Lung (tissue), 17 donors: ENCODE measurements at places on chromosomes 12 and 14. TPM values are rescaled to one million over a fixed set of nuclear protein-coding genes. Genes with fewer than 3 reads are reported as not detected.

DNA sequence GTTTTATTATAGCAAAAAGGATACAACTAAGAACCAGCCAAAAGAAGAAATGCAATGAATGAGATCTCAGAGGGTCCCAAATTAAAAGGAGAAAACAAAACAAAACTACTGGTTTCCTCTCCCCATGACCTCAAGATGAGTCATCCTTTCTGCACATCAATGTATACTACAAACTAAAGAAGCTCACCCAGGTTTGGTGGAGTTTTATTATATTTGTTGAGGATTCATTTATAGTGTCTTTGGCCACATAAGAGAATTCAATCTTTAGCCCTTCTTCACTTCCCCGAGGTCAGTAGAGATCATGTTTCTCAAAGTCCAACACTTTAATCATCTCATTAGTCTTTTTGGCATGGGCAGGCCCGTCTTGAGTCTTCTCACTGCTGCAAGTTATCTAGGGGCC lies 210.6 kb downstream of the SLC6A15 start:
- DNase-seq = no peak

DNA sequence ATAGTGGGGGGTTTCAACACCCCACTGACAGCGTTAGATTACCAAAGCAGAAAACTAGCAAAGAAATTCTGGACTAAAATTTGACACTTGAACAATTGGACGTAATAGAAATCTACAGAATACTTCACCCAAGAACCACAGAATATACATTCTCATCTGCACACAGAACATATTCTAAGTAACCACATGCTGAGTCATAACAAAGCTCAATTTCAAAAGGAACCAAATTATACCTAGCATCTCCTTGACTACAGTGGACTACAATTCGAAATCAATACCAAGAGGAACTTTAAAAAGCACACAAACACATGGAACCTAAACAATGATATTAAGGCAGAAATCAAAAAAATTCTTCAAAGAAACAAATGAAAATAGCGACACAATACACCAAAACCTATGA lies 871.6 kb upstream of the MDGA2 start:
- no peak for DNase-seq

DNA sequence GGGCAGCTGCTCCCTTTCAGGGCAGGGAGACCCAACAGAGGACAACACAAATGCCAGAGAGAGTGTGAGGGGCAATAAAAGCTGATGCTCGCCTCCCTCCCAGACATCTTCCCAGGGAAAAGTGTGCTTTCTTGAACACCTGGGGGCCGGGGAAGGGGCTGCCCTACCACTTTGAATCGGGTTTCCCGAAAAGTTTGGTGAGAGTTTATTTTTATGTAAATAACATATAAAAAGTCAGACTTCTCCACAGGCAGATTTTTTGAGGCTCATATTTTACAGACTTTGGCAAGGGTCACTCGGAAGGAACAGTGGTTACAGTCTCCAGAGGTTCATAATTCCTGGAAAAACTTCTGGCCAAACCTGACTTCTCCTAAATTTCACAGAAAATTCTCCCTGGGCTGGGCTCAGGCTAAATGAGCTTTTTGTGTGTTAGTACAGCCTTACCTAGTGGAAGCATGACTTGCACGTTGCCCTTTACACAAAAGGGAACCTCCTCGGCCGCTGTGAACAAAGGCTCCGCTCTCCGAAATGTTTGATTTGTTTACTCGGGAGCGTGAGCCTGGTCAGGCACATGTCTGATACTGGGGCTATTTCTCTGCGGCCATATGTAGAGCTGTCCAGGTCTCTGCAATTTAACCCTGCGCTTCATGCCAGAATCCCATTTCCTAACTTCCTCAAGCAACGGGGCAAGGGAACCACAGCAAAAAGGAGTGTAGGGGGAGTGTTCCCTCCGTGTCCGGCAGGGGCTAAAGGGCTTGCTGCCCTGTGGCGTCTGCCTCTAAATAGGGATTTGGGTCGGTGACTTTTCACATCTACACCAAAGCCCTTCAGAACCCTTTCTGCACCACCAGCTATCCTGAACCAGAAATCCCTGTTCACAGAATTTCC lies 3.4 kb downstream of the RTL1 start:
- DNase-seq = peak; percentile 29

- DNase-seq = no peak
Observed at GRCh38 chr12:77031745-77032144, 33.6 kb downstream of the E2F7 start.

The TAS2R19 gene
- polyA plus RNA-seq = 0.14 TPM

DNA sequence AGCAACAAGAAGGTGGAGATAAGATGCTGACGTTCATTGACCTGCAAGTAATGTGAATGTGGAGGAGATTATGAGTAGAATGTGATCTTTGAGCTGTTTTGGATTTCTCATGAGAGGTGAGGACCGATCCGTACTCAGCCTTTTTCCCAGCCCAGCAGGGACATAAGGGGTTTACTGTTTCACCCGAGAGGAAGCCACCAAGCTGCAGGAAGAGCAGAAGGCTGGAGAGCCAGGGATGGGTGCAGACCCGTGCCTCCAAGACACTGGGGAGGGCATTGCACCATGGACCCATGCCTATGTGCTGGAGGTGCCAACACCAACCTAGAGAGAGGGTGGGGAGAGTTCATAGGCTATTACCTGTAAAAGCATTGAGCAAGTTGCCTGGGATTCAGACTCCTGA lies 206.0 kb upstream of the DIO3 start:
- no peak for DNase-seq

DNA sequence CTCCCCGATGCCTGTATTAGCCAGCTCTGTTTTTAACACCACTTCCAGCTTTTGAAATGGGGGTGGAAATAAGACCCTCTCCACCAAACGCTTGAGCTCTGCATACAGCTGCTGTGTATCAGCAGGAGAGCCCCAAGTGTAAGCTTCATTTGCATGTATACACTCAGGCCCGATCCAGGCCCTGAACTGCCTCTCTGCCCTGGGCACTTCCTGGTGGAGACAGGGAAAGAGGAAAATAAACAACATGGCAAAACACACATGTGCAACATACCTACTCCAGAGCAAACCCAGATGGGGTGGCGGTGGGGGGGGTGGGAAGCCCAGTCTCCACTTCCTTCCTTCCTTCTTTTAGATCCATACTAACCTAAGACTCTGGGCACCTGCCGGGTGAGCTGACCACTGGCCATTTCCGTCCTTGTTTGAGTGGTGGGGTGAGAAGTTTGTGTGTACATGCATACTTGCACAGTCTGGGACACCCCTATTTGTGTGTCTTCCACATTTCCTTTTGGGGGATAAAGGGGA lies 55.3 kb downstream of the RBM19 start:
- DNase-seq = no peak
